Mammary epithelial cell (primary cell): ENCODE measurements at places on chromosomes 1 and 21. TPM values are rescaled to one million over a fixed set of nuclear protein-coding genes. Genes with fewer than 3 reads are reported as not detected.

DNA sequence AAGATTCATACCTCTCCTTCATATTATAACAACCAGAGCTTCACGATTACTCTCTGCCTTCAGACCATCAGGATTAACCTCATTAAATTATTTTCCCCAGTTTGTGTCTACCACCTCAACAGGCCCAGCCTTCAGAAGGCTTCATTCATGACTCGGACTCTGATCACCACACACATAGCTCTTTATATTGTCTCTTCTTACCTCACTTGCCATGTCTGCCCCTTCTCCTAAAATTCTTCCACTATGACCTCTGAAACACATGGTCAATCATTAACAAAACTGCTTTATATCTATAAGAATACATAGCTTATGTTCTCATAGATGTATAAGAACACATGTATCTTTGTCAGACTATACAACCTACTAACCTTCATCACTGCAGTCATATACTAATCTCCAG, 79.8 kb downstream of the USP1 start:
- no peak for DNase-seq

DNA sequence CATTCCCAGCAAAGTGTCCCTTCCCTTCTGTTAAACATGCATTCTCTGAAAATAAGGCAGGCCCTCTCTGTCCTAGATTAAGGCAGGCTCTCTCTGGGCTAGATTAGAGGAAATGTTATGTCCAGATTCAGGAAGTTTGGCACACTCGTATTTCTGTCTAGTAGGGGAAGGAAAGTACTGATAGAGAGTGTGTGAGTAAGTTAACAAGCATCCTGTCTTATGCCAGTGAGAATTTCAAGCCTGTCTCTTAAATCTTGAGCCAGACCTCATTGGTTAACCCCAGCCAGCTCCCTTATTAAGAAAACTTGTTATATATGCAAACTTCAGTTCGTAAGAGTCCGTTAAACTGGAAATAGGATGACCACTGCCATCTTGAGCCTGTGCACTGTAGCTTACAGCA, 31.6 kb downstream of the IGSF5 start:
- DNase-seq = no peak

- DNase-seq = no peak
These were observed 420.7 kb upstream of the USP24 start for GRCh38 chr1:55635856-55636255.

DNA sequence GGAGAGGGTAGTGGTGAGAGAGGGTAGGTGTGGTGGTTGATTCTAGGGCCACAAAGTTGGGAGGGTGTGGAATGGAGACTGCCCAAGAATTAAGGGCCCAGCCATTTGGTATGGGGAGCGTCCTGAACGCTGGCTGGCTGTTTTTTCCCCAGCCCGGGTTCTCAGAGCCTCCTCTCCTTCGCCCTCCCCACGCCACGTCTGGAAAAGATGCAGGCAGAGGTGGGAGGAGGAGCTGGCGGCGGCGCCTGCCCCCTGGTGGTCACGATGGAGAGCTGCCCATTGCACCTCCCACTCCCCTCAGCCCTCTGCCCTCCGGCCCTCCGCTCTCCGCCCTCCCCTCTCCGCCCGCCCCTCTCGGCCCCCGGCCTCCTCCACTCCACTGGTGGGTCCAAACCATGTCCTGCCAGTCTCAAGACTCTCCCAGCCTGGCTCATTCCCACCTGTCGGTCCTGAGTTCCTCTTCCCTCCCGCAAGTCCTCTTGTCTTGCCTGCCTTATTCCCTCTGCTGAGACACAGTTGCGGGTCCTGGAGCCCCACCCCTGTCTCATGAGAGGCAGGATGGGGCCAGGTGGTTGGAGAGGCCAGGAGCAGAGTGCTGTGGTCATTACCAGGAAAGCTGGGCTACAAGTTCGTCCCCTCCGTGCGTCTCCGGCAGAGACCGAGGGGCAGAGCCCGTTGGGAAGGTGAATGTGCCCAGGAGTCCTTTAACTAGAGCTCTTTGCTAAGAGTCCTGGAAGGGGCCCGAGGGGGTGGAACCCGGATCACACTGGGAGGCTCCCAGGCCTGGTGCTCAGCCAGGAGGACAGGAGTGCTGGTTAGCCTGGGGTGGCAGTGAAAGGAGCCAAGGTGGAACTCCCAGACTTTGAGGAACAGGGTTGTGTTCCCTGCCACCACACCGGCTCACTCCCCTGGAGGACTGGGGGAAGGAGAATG, 22.6 kb downstream of the ETNK2 start:
- peak; percentile 31 for DNase-seq

DNA sequence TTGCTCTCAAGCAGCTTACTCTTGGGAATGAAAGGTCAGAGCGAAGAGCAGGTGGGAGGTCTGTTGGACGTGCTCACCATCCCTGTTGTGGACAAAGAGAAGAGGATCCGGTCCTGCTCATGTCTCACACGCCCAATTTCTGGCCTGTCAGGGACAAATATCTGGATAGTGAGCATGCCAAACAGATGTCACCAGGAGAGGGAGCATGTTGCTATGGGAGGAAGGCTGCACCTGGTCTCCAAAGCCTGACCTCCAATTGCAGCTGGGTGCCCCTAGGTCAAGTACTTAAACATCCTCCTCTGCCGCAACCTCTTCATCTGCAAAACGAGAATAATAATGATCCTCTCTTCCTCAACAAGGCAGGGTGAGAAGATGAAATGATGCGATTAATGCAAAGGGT, 53.4 kb downstream of the DMRTA2 start:
- peak; percentile 4 for DNase-seq

DNA sequence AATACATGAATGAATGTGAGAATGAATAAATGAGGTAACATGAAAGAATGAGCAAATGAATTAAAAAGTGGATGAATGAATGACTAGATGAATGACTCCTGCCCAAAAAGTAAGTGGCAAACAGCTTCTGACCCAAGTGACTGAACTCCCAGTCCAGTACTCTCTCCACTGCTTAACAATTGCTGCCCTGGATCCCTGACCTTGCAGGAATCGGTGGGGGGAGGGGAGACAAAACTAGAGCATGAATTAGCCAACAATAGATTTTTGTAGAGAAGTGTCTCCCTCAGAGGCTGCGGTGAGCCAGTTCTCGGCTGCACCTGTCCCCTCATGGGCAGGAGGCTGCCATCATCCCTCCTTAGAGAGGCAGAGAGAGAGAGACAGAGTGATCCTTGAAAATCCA, 5.9 kb upstream of the GRIK3 start:
- no peak for DNase-seq

- no peak for DNase-seq
These were observed 11.2 kb upstream of the RCSD1 start for GRCh38 chr1:167618789-167619188.

DNA sequence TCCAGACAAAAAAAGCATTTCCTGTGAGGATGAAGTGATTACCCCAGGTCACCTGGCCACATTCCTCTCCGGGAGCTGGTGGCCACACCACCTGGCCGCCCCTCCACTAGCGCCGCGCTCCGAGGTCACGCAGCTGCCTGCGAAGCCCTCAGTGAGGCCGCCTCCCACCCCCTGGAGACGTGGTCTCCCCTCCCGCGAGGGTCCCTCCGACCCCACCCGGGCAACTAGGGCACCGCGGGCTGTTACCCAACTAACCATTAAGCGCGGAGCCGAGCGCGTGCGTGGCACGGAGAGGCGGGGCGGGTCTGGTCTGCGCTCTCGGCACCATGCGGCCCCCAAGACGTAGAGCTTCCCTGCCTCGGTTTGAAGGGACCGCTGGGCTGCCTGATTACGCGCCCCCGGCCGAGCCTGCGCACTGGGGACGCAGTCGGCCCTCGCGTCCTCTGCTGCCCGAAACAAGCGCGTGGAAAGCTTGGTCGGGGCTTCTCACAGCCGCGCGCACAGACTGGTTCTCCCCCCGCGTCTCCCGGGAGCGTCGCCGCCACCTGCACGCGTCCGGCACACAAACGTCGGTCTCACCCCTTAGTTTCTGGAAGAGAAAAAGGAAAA, 106.5 kb downstream of the SLC16A1 start:
- DNase-seq = no peak

DNA sequence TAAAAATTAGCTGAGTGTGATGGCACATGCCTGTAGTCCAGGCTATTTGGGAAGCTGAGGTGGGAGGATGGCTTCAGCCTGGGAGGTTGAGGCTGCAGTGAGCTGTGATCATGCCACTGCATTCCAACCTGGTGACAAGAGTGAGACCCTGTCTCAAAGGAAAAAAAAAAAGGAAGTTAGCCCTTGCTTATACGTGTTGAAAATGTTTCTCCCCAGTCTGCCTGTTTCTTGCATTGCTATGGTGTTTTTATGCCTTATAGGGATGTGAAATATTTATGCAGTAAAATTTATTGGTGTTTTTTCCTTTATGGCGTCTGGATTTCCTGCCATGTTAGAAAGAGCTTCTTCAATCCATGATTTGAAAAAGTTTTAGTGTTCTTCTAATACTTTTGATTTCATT, 3.6 kb upstream of the RERE start:
- DNase-seq = no peak

Gene LRRC3
- 2.7 TPM for polyA plus RNA-seq

Gene ICOSLG
- polyA plus RNA-seq = 3.3 TPM

Gene RC3H1
- polyA plus RNA-seq = 12.6 TPM

Gene FCRL1
- polyA plus RNA-seq = not detected

Gene GUCA2B
- polyA plus RNA-seq = not detected

Gene RNU1-3
- polyA plus RNA-seq = not detected

Gene TLCD4
- polyA plus RNA-seq = 0.18 TPM

Gene CD1E
- not detected for polyA plus RNA-seq
